ENCODE measurements at places on chromosomes 4 and X.

GRCh38 chrX:136325377-136325776 lies 24.6 kb downstream of the ADGRG4 start:
- DNase-seq, result no peak

DNA sequence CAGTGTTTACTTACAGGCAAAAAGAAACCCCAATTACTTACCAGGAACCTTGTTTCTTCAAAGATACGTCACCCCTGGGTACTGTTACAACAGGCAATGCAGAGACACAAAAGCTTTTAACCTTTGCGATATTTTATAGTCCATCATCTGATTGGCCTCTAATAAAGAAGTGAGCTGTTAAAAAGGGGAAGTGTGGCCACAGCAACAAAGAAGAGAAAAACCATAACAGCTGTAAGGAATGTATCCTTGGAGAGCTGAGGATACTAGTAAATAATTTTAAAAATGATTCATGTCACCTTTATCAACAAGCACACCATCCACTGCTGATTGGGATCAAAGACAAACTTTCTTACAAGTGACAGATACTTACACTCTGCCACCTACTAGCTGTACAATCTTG lies 14.1 kb downstream of the GABRA4 start:
- DNase-seq, result no peak

- DNase-seq, result no peak
Measured at GRCh38 chr4:164802301-164802901, 48.5 kb downstream of the SMIM31 start.

GRCh38 chr4:5338531-5338930 lies 287.3 kb downstream of the STK32B start:
- no peak for DNase-seq

DNA sequence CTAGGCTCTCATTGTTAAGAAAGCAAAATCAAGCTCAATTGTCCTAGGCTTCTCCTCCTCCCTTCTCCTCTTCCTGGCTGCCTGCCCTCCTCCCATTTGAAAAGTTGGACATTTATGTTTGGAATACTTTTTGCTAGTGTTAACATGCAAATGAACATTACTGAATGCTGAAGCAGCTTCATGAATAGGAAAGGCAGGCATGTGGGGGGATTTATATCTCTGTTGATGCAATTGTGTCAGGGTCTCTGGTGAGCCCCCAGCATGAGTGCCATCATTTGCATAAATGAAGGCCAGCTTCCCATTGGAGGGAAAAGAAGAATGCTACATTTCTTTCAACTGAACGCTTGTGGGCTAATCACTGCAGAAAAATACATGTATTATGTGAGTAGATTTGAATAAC lies 160.1 kb upstream of the NDST3 start:
- DNase-seq, result no peak

DNA sequence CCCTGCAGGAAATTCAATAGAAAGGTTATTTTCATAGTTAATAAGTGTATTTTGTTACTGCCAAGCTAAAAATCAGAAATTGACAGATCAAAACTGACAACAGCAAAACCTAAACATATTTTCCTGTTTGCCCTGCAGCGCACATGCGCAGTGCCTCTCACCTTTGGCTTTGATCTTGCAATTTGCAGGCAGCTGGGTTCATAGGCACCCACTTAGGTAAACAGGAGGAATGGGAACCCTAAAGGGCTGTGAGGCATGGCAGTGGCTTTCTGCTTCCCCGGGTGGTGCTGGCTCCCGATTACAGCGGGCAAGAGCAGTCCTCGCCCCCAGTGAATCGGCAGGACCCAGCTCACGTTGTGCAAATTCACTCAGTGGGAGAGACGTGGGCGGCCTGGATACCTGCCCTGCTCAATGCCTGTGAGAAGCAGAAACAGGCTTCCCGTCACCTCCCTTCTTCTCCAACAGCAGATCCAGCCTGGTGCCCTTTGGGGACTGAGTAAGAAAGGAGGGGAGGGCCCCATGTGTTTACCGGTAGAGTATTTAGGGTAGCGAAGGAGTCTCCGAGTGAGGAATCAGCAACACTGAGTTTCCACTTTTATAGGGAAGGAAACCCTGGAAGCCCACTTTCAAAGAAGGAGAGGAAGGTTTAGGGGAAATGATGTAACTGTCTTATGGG lies 25.7 kb downstream of the CCKAR start:
- DNase-seq, result no peak

- no peak for DNase-seq
Measured at GRCh38 chrX:108121291-108121690, 29.7 kb downstream of the ATG4A start.

DNA sequence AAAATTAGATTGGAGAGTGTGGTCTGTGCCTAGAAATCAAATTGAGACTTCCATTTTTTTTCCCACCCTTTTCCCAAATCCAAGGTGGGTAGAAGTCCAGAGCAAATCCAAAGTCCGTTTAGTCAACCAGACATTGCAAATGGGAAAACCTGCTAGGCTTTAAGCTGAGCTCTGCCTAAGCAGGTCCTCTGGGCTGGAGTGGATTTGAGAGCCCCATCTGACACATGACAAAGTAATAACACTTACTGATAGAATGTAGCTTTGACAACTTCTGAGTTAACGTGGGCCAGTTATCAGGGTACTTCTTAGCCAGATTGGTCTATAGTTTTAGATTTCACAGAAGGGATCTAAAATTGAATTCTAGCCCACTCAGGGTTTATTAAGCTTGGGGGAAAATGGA lies 242.3 kb downstream of the GALNTL6 start:
- no peak for DNase-seq

GRCh38 chr4:82839624-82840023 lies 41.0 kb upstream of the SCD5 start:
- DNase-seq, result no peak

DNA sequence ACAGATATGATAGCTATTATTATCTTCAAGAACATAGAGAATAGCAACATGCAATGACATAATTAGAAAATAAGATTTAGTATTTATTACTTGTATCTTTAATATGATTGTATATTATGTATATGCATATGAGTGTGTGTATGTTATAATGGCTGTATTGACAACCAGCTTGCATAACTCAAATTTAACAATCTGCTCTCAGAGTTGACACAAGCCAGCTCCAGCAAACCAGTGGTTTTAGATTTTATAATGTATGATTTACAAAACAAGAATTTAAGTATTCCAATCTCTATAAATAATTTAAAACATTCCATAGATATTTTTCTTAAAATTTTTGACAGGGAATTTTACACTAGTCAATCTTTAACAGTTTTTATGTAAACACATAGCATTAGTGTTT lies 935.9 kb upstream of the EPHA5 start:
- no peak for DNase-seq

DNA sequence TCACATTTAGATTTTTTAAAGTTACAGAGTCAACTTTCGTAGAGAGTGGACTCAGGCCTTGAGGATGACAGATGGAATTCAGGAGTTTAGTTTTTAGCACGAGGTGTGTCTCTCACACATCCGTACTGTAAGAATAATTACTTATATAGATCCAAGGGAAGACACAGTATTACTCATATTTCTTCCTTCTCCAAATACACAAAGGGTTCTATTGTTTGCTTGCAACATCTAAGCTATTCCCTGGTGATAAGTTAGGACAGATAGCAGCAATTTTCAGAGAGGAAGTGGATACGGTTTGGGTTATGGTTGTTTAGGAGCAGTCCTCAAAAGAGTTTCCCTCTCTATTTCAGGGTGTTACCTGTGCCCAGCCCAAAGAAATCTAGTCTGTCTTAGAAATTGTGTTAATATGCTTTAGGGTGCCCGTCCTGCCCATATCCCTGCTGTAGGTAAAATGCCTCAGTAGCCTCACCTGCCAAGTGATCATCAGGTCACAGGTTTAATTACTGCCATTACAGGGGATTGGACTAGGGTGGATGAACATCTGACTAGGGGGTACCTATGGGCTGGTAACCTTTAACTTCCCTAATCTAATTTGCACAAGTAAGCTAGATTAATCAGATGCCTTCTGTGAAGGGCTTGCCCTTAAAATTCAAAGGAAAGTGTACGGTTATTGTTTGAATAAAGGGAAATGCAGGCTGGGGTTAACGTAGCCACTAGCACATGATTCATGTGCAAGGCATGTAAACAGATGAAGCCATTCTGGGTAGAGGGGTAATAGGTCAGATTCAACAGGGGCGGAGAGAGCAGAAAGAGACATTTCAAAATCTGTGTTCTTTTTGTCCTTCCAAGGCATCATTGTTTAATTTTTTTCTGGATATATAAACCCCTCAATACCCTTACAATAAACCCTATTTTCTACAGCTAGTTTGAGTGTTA lies 8.7 kb upstream of the PPP3CA start:
- peak; percentile 77 for DNase-seq

DNA sequence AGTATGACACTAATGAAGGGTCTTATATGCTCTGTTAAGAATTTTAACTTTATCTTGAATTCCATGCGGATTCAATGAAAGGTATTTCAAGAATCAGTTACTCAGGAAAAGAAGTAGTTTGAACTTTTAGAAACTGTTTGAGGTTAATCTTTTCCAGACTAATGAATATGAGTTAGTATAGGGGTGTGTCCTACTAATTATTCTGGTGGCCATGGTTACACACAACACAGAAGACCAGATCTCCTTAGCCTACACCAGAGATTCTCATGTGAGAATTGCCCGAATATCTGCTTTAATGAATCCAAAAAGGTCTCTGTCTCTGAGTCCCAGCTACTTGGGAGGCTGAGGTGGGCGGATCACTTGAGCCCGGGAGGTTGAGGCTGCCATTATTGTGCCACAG lies 100.4 kb downstream of the MMRN1 start:
- no peak for DNase-seq

DNA sequence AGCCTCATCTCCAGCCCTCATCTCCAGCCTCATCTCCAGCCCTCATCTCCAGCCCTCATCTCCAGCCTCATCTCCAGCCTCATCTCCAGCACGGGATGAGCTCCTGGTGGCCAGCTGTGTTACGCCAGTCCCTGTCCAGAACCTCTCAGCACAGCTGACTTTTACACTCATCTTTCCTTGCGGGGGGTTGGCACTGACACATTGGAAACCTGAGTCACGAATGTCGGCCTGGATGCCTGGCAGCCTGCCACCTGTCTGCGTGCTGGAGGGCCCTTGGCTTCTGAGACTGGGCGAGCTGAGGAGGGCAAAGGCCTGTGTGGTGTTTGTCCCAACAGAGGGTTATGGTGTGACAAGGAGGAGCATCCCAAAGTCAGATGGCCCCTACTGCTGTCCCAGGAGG lies 66.1 kb upstream of the HGFAC start:
- peak; percentile 53 for DNase-seq

DNA sequence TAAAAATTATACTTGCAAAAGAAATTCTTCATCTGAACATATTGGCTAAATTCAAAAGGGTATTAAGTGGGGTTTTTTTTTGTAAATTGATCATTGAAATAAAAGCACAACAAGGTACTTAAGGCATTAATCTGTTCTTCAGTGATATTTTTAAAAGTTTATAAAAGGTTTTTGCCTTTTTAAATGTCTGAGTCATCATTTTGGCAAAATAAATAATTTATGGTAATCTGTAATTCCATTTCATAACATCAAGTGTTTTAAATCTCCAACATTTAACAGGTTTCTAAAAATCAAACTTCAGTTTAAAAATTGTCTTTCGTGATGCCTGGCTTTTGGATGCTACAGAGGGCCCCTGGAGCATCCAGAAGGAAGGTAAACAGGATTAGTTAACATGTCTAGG lies 27.4 kb downstream of the NLRP2B start:
- DNase-seq, result no peak

DNA sequence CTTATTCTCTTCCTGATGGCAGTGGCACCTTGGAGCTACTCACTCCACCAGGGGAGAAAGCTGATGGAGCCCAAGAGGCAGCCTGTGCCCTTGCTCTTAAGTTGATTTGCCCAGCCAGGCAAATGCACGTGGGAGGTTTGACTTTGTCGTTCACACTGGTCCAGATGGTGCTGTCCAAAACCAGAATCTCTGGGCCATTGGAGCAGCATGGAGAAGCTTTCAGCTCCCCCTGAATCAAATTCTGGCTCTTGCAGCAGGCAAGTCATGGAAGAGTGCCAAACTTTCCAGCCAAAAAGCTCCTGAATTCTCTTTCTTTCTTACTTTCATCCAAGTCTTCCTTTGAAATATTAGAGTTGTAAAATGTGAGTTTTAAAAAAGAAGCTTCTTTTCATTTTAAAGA lies 970.4 kb downstream of the RPA4 start:
- DNase-seq, result no peak

DNA sequence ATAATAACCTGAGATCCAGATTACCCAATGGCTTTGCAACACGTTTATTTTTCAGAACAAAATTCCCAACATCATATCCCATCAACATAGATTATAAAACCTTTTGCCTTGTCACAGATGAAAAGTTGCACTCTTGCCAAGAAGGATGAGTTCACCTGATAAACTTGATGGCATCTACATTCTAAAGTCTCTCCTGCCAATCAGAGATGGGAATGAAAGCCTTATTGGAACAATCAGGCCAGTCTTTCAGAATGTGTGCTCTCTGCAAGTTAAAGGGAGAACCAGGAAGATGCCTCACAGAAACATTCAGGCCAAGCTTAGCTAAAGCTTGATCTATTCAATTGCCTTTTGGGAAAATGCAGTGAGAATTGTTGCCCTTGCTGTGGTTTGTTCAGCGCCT lies 1.3 kb downstream of the LPAR4 start:
- no peak for DNase-seq

GRCh38 chr4:151035911-151036310 lies 20.8 kb upstream of the LRBA start:
- no peak for DNase-seq

DNA sequence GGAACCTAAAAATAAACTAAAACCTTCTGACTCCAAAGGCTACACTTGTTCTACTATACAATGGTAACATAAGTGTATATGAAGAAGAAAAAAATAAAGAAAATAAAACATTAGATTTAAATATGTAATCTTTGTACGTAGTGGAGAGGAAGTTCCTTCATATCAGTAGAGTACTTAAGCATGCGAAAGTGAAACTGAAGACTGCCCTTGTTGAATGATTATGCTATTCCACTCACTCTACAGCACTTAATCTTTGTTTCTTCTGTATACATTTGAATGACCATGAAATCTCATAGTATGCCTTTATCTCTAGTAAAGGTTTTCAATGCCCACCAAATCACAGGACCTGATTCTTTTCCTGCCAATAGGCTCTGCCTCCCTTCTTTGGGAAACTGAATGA lies 78.9 kb downstream of the NDST3 start:
- no peak for DNase-seq

DNA sequence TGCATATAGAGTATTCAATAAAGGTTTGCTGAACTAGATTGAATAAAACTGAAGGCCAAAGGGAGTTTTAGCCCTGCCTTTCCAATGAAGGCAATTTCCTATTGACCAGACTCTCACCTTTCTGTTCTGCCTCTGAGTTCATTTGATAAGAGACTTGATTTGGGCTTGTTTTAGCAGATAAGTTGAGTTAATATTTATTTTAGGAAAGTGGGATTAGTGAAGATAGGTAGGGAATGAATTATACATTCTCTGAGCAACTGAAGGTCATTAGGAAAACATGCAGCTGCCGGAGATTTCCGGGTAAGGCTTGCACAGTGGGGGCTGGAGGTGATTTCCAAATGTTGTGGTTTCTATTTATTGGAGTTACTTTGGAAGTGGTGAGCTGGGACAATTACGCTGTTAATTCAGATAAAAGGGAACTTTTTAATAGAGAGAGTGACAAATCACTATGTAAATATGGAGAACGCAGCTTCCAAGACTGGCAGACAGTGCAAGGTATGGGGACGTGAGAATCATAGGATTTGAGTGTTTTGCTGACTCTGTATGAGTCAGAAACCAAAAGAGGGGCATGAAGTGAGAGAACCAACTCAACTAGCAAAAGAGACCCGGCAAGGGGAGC lies 553.6 kb upstream of the BOD1L1 start:
- DNase-seq, result no peak
